NCI-H1694 treated with DMSO at 0.1 percent for 48 hours (cell line): ENCODE measurements at places on chromosomes 12 and 14.

DNA sequence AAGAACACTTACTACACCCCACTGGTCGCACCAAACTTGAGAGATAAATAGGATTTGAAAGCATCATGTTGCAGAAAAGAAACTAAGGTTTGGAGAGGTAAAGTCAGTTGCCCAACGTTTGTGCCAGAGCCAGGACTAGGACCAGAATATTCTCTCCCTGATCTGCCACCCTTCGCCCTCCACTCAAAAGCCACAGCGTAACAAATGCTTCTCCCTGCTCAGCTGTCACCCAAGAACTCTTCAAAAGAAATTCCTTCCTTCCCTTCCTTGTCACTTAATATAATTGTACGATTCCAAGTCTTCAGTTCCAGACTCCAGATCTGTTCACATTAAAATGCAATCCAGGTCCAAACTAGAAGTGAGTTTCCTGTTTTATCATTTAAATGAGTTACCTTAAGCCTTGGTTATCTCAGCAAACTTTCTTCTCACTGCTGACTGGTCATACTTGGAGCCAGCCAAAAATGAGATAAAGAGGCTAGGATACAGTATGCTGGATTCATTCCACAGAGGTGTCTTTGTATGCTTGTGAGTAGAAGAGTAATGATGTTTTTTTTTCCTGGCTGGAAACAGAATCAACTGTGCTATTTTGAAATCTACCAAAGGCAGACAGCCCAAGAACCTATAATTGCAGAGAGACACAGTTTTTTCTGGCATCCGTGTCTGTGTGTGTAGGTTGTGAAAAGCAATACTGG lies 12.8 kb upstream of the PPFIBP1 start:
- no peak for DNase-seq

DNA sequence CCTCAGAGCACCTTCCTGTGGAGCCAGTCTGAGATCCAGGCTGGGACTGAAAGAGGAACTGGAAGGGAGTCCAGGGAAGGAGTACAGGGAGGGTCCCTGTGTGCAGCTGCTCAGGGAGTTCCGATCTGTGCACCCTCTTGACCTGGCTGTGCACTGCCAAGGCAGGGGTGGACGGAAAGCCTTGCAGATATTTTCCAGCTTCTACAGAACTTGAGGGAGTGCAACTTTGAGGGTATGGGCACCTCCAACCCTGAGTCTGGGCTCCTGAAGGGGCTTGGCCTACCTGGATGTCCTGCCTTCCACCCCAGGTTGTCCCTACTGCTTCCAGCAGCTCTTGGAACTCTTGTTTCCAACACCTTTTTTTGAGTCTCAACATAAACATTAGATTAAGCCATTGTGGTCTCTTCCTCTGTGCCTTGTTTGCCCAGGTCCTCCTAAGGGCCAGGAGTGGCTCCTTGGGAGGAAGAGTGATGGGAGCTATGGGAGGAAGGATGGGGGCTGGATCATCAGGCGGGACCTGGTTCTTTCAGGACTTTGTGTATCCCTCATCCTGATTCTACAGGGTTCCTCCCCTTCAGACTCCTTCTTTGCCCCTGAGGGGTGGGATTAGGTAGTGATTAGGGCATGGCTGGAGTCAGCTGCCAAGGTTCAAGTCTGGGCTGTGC lies 3.5 kb downstream of the KRT7 start:
- no peak for DNase-seq

GRCh38 chr14:74509587-74510222 lies 16.1 kb downstream of the ISCA2 start:
- no peak for DNase-seq

GRCh38 chr14:37991027-37991426 lies 216.7 kb upstream of the SSTR1 start:
- no peak for DNase-seq

GRCh38 chr12:67531501-67531900 lies 117.0 kb upstream of the DYRK2 start:
- no peak for DNase-seq
